ENCODE measurements at places on chromosomes 4 and X. TPM values are rescaled to one million over a fixed set of nuclear protein-coding genes. Genes with fewer than 3 reads are reported as not detected.
A peak's percentile ranks its signal among the peaks of the same experiment; 100 is the strongest.

GRCh38 chr4:78119698-78120097 is 62.6 kb downstream of the FRAS1 start:
- no peak for DNase-seq

The CXCL11 gene
- not detected for total RNA-seq

GRCh38 chrX:130575831-130576389 is 174.1 kb downstream of the RBMX2 start:
- DNase-seq = peak; percentile 13

The MAGEA1 gene
- not detected for total RNA-seq

The GSX2 gene
- total RNA-seq = not detected

- DNase-seq = no peak
Observed at GRCh38 chrX:121151293-121151692, 103.9 kb downstream of the GLUD2 start.

DNA sequence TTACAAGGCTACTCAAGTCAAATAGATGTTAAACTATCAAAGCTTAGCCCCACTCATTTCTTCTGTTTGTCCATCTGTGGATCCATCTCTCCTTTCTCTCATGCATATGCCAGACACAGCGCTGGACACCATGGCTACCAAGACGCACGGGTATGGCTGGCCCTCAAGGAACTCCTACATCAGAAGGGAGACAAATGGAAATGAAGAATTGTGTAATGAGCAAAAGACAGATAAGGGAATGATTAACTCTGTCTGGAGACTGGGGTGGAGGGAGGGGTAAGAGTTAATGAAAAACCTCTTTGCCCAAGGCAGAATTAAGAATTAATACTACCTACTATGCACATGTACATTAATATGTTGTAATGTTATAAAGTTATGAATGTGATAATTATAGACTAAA is 88.1 kb downstream of the MGST2 start:
- no peak for DNase-seq

DNA sequence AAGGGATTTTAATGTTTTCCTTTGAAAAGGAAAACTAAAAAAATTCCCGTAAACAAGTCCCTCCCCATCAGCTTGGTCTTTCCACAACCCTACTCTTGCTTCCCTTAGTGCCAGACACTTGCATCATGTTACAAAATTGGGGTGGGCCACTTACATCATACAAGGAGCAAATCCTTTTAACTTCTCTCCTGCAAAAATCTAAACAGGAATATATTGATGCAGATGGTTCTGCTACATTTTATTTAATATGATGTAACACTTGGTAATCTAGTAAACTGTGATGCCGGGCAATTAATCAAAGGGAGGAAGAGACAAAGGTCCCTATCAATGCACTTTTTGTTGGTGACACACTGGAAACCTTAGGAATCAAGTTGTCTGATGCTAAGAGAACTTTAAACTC is 125.3 kb downstream of the UBE2K start:
- DNase-seq = no peak

GRCh38 chr4:4625488-4625887 is 83.6 kb upstream of the STX18 start:
- no peak for DNase-seq

Measured in heart left ventricle (tissue), 16 donors.